ENCODE measurements at places on chromosomes 5 and 9. TPM values are rescaled to one million over a fixed set of nuclear protein-coding genes. Genes with fewer than 3 reads are reported as not detected.

Gene RFX3
- total RNA-seq = 44.0 TPM

Gene IL5
- not detected for total RNA-seq

Gene SMIM33
- total RNA-seq = not detected

Gene UBE2QL1
- total RNA-seq = 32.5 TPM

Gene NR4A3
- total RNA-seq = 4.0 TPM

Gene SLC2A8
- 20.8 TPM for total RNA-seq

Gene PCDHB9
- 3.5 TPM for total RNA-seq

Gene IFNA21
- not detected for total RNA-seq

All from spinal cord (tissue), 10 donors.